Epithelial cell of umbilical artery (primary cell): ENCODE measurements at places on chromosomes 4 and X. TPM values are rescaled to one million over a fixed set of nuclear protein-coding genes. Genes with fewer than 3 reads are reported as not detected.

PAGE1 gene
- total RNA-seq = not detected in 2 replicates

RLIM gene
- 54.9 and 75.2 TPM in 2 replicates for total RNA-seq

TIGD4 gene
- total RNA-seq = 0.30 and 0.32 TPM in 2 replicates

ZNF718 gene
- 4.9 and 6.2 TPM in 2 replicates for total RNA-seq

NOX1 gene
- total RNA-seq = not detected in 2 replicates
